ENCODE measurements at places on chromosomes 11 and 22.

GRCh38 chr22:30332994-30333706 is 6.4 kb upstream of the TBC1D10A start:
- DNase-seq, result no peak

- no peak for DNase-seq
Observed at GRCh38 chr11:18791969-18792628, 501 bp upstream of the PTPN5 start.

- no peak for DNase-seq
Observed at GRCh38 chr22:45420011-45420410, 6.5 kb downstream of the RIBC2 start.

DNA sequence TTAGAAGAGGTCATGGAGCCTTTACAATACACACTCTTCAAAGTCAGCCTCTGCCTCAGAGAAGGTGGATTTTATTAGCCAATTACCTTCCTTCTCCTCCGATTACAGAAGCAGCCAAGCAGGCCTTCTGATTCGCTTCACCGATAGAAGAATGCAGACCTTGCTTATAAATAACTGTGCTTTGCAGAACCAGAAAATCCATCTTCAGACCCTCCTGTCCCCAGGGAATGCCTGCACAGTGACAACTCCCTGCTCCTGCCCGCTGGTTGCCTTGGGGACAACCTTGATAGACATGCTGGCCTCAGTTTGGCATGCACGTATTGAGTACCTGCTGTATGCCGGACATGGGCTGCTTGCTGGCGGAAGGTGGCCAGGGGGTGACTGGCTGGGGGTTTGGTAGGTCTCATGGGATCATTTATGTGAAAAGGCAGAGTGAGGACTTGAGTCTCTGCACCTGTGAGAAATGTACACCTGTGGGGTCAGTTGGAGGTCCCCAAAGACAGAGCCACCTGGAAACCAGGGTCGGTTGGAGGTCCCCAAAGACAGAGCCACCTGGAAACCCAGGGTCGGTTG is 1238.7 kb downstream of the BRD1 start:
- DNase-seq, result no peak

- no peak for DNase-seq
Observed at GRCh38 chr11:3669128-3669527, 2.1 kb downstream of the CHRNA10 start.

- DNase-seq, result no peak
Observed at GRCh38 chr11:124943254-124943616, 7.4 kb upstream of the HEPACAM start.

GRCh38 chr11:41983475-41983874 is 524.0 kb upstream of the LRRC4C start:
- no peak for DNase-seq

DNA sequence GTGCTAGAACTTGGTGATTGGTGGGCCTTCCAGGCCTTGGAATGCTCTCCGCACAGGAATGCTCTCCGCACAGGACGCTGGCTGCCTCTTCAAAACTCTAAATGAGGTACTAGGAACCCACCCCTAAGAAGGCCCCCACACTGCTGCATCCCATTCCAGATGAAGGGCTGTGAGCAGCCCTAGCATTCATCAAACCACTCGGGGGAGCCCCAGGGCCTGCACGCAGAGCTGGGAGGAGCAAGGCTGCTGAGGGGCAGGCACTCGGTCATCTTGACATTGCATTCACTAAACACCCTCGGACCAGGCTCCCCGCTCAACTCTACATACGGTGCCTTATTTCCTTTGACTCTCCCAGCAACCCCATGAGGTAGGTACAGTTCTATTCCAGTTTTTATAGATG is 49.2 kb upstream of the EMID1 start:
- no peak for DNase-seq

- no peak for DNase-seq
Observed at GRCh38 chr11:105226091-105226490, 86.5 kb upstream of the CARD18 start.

DNA sequence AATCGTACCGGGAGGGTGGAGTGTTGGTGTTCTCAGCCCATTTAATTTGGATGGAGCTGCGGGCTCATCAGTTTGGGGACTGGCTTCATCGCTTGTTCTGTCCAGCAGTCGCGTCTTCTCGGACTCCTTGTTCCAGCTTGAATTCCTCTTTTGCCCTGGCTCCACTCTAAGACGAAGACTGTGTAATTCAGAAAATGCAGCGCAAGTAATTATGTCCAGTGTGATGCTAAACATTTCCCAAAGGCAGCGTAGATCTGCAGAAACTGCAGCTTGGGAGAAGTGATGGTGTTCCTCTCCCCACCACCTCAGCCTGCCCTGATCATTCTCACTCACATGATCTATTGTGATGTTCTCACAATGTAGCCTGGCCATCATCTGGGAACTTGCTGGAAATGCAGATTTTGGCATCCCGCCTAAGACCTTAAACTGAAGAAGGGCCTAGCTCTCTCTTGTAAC is 666 bp downstream of the SLC25A18 start:
- no peak for DNase-seq

GRCh38 chr11:125423247-125423849 is 72.7 kb downstream of the FEZ1 start:
- DNase-seq, result no peak

GRCh38 chr11:96088914-96089313 is 165.0 kb upstream of the MTMR2 start:
- no peak for DNase-seq

DNA sequence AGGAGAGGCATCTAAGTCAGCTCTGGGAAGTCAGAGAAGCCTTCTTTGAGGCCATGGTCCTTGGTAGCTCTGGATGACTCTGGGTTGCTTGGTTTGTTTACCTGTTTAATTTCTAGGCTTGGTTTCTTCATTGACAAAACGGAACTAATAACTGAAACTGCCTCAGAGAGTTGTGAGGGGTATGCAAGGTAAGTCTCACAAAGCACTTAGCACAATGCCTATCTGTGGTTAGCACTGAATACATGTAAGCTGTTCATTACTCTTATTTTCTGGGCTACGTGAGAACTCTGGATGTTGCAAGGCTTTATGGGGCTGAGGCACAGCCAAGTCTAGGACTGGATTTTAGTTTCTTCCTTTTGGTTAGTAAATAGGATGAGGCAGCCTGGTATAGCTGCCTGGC is 225.8 kb upstream of the NCAM1 start:
- no peak for DNase-seq

GRCh38 chr11:113505046-113505445 is 29.8 kb upstream of the DRD2 start:
- DNase-seq, result no peak

GRCh38 chr11:25247336-25247735 is 750.5 kb downstream of the LUZP2 start:
- no peak for DNase-seq

DNA sequence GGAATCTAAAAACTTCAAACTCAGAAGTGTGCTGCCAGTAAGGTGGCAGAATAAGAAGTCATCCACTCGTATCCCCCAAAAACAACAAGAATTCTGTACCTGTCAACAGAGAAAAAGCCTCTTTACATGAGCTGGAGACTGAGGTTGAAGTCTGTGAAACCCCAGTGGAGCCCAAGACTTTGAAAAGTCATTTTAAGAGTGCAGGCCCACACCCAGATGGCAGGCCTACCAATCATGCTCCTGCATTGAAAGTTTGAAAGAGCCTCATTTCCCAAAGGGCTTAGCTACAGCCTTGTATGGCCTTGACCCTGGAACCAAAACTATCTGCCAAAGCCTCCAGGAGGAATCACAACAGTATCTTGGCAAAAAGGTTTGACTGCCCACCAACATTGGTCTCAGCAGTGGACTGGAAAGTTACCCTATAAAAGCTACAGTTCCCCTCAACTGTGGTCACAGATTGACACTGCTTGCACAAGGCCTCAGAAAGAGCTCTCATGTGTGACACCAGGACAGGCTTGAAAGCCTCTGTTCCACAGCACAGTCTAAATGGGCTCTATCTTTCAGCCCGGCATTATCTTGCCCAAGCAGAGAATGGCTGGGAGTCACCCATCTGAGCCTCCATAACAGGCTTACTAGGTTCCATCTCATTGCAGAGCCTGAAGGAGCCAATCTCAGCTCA is 47.7 kb downstream of the SLC22A9 start:
- DNase-seq, result no peak

- DNase-seq, result no peak
Observed at GRCh38 chr11:45736424-45736823, 68.5 kb upstream of the SLC35C1 start.

DNA sequence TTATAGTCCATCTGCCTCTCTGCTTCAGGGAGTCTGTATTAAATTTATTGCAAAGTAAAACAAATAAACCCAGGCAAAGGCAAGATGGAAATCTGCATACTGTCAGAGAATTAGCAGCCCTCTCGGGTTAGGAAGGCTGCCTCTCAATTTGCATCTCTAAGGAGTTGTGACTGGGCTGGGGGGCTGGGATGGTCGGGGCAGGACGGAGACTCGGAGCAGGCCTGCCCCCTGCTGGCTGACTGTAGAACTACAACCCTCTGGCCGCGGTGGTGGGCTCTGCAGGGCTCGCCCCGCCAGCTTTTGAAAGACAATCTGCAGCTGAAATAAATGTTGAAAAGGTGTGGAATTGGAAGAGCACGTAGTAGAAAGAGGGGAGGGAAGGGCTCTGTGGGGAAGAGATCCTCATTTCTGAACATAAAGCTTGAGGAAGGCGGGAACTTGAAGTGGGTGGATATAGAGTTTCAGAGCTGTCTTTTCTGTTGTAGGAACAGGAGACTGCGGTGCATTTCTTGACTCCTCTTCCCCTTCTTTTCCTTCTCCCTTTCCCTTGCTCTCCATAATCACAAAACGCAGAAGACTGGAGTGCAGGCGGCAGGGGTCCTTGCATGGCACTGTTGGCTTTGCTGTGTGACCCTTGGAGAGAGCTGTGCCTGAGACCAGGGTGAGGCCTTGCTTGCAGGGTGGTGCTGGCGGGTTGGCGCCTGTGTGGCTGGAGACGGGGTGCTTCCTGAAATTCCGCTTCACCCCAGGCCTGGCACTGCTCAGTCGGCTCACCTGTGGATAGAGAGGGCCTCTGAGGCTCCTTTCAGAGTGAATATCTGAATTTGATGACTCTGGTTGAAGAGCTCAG is 22.6 kb upstream of the PKNOX2 start:
- DNase-seq, result peak; percentile 52

- DNase-seq, result no peak
Observed at GRCh38 chr11:87421422-87421821, 383.7 kb downstream of the TMEM135 start.

GRCh38 chr11:67177399-67178281 is 58.6 kb downstream of the KDM2A start:
- DNase-seq, result no peak

GRCh38 chr11:46367244-46367915 is 14.1 kb upstream of the MDK start:
- peak; percentile 64 for DNase-seq

DNA sequence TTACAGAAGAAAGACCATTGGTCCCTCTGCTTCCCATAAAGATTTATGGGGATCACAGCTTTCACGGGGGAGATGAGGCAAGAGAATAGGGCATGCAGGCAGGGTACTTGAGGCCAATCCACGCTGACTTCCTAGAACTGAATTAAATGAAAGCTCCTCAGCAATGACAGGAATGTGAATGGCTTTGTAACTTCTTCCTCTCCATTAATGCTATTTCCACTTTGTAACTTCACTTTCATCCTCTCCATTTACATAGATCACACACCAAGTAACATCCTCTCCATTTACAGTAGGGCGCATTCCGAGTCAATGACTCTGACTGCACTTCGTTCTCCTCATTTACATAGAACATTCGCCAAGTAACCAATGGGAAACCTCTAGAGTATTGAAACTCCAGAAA is 89.8 kb downstream of the PIWIL4 start:
- no peak for DNase-seq

DNA sequence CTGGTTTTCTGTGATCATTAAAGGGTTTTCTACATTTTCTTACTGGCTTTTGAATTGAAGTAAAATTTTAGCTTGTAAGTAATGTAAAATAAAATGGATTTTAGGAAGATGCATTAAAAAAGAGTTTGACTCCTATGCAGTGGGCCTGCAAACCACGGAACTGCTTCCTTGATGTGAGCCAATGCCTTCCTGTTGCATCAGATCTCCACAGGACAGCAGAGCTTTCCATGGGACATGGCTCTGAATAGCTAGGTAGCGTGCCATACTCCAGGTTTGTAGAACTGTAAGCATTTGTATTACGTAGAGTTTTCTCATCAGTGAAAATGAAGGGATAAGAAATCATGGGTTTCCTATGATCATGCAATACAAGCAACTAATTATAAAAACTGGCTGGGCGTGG is 133.4 kb downstream of the SWAP70 start:
- no peak for DNase-seq

DNA sequence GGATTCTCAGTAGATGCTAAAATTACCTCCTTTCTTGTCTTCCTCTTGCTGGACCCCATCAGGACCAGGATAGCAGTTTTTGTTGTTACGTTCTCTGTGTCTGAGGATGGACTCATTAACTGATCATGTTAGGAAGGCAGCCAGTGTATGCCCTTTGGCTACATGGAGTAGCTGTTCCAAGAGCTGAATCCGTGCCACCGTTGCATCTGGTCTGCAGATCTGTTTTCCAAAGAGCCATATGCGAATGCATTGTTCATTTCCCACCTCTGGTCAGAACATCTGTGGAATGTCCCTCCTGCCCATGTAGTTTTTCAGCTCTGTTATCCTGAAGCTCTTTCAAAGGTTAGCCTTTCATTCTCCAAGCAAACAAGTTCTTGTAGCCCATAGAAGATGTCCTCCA is 188.4 kb downstream of the SPON1 start:
- DNase-seq, result no peak

DNA sequence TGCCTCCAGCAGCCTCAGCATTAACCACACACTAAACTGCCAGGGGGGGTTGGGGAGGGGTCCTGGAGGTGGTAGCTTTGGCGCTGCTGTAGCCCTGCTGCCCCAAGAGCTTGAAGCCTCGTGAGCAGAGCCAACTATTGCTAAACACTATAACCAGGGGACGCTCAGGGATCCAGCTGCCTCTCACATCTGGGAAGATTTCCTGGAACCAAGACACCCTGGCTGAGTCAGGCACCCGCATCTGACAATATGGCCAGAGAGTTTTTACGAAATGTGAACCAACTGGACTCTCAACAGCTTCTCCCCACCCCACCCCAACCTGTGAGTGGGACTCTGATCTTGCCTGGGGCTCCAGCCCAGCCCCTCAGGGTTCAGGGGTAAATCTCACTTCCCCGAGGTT is 14.3 kb downstream of the C1QTNF6 start:
- DNase-seq, result no peak

DNA sequence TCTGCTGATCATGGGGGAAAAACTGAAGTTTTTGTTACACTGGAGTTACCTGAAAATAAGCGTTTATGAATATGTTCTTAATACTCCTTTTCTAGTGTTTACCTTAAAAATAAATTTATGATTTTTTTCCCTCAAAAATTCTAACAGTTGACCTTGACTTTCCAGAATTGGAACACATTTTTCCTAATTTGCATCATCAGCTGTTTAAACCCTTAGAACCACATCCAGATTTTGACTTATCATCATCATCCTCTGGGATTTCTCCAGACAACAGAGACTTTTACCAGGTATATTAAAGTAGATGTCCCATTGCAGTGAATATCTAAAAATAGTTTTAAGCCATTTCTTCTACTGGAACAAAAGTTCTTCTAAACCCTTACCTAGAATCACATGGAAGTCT is 17.2 kb downstream of the TAF1D start:
- DNase-seq, result no peak

DNA sequence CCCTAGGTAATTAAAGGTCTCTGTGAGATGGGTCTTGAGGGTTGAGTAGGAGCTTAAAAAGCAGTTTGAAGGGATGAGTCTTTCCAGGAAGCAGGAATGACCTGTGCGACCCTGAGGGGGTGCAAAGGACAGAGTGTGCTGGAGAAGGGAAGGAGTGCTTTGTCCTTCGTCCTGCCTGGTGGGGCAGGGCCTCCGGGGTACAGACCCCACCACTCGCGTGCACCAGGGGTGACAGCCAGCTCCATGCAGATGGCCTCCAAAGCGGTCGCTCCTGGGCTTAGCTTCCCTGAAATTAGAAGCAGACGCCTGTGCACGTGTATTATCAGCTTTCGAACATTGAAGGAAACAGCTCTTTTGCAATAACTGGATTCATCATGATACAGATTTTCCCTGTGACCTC is 959.8 kb downstream of the BRD1 start:
- DNase-seq, result no peak

Data from stimulated activated CD8-positive, alpha-beta memory T cell treated with anti-CD3 and anti-CD28 coated beads, Interleukin-7, amount 100 ng/mL, for 1 hour (primary cell).